ENCODE measurements at places on chromosomes 16 and 17. TPM values are rescaled to one million over a fixed set of nuclear protein-coding genes. Genes with fewer than 3 reads are reported as not detected.

GRCh38 chr17:35254107-35254773, 11.4 kb downstream of the SLFN5 start:
- peaks cover 85% of the 10 kb centered on the region for H3K4me1 ChIP-seq
- no peaks in the 10 kb centered on the region for H3K27me3 ChIP-seq

DNA sequence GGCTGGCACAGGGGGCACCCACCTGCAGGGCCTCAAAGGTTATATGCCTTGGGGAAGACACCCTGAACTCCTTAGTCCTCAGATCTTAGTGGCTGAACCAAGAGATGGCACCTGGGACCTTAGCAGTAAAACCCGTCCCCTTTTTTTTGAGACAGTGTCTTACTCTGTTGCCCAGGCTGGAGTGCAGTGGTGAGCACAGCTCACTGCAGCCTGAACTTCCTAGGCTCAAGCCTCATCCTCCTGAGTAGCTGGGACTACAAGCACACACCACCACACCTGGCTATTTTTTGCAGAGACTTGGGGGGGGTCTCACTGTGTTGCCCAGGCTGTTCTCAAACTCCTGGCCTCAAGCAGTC, 237.2 kb downstream of the MRTFB start:
- DNase-seq: no peak
- H3K27ac ChIP-seq: no peak overlapping the region
- H3K27me3 ChIP-seq: peaks cover 3% of the 10 kb centered on the region
- no peaks in the 10 kb centered on the region for H3K36me3 ChIP-seq

GRCh38 chr16:180681-181564, 664 bp downstream of the HBQ1 start:
- DNase-seq: peak; percentile 87
- peaks cover 5% of the 10 kb centered on the region for H3K27me3 ChIP-seq
- no peak overlapping the region for H3K27ac ChIP-seq
- peaks cover 7% of the 10 kb centered on the region for H3K36me3 ChIP-seq

Gene SLC6A2
- total RNA-seq: not detected

GRCh38 chr17:41801374-41802271, 10.1 kb downstream of the P3H4 start:
- H3K36me3 ChIP-seq: peaks cover 2% of the 10 kb centered on the region
- H3K27me3 ChIP-seq: no peaks in the 10 kb centered on the region
- H3K4me3 ChIP-seq: no peak overlapping the region
- DNase-seq: peak; percentile 73

DNA sequence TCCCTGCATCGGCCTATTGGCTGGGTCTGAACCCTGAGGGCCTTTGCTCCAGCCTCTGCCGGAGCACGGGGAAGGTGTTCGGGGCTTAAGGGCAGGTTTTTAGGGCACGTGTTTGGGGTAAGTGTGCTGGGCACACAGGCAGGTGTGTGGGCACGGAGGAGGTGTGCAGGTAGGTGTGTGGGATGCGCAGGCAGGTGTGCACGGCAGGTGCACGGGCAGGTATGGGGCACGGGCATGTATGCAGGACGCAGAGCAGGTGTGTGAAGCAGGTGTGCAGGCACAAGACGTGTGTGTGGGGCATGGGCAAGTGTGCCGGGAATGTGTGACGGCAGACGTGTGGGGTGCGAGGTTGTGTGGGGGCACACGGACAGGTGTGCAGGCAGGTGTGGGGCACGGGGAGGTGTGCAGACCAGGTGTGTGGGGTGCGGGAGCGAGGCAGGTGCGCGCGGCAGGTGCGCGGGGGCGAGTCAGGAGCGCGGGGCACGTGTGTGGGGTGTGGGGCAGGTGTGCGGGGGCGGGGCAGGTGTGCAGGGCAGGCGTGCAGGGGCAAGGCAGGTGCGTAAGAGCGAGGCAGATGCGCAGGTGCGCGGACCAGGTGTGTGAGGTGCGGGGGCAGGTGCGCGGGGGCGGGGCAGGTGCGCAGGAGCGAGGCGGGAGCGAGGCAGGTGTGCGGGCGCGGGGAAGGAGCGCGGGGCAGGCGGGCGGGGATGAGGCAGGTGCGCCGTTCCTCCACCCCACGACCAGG, 28.6 kb upstream of the METRNL start:
- no peaks in the 10 kb centered on the region for H3K27me3 ChIP-seq
- peaks cover 12% of the 10 kb centered on the region for H3K4me1 ChIP-seq
- no peak for DNase-seq
- peak overlapping the region; percentile 88 for H3K4me3 ChIP-seq

Gene TP53TG3F
- not detected for total RNA-seq

Gene CLDN6
- total RNA-seq: not detected

DNA sequence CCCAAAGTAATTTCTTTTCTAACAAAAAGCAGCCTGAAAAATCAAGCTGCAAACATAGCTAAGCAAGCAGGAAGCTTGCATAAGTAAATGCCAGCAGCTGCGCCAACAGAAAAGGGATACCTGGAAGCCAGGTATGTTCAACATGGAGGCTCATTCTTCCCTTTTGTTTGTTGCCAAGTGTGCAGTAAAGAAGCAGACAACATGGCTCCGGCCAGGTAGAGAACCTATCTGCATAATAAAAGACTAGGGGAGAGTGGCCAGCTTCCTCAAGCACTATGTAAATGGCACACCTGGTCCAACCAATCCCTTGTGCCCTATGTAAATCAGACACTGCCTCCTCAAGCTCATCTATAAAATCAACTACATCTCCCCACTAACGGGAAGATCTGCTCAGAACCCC, 1407.0 kb downstream of the CDH11 start:
- no peaks in the 10 kb centered on the region for H3K36me3 ChIP-seq
- H3K4me1 ChIP-seq: no peaks in the 10 kb centered on the region
- H3K27me3 ChIP-seq: no peaks in the 10 kb centered on the region
- no peak overlapping the region for H3K27ac ChIP-seq
- no peak overlapping the region for H3K4me3 ChIP-seq
- DNase-seq: no peak

GRCh38 chr16:81752876-81753227, 26.2 kb upstream of the PLCG2 start:
- H3K4me3 ChIP-seq: no peak overlapping the region
- H3K27ac ChIP-seq: no peak overlapping the region
- H3K4me1 ChIP-seq: no peaks in the 10 kb centered on the region
- no peaks in the 10 kb centered on the region for H3K36me3 ChIP-seq

Gene TTYH2
- total RNA-seq: 7.5 TPM

Gene TP53TG3
- total RNA-seq: not detected

- peak; percentile 10 for DNase-seq
- H3K4me1 ChIP-seq: no peaks in the 10 kb centered on the region
- no peaks in the 10 kb centered on the region for H3K27me3 ChIP-seq
- no peak overlapping the region for H3K4me3 ChIP-seq
- H3K27ac ChIP-seq: no peak overlapping the region
- H3K36me3 ChIP-seq: peaks cover 8% of the 10 kb centered on the region
These were observed 18.6 kb downstream of the RAD51C start for GRCh38 chr17:58710948-58711552.

Gene KIF18B
- not detected for total RNA-seq
